ENCODE measurements at places on chromosomes 13 and 19.

- DNase-seq = no peak
Measured at GRCh38 chr19:56547535-56547934, 8.8 kb downstream of the ZFP28 start.

DNA sequence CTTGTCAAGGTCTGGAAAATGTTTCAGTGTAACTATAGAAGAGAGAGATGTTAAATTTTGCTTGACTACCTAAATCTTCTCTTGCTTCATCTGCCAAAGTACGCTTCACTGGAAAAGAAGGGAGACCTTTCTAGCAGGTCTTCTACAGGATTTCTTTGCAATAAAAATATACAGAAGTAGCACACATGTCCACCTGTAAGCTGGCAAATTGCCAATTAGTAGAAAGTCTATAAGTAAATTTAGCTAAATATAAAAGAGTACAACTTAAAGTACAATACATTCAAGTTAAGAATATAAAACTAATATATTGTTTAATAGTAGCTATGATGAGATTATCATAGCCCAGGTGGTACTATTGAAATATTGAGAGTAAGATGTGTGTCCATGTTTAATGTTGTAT, 128.5 kb upstream of the EDNRB start:
- DNase-seq = no peak

DNA sequence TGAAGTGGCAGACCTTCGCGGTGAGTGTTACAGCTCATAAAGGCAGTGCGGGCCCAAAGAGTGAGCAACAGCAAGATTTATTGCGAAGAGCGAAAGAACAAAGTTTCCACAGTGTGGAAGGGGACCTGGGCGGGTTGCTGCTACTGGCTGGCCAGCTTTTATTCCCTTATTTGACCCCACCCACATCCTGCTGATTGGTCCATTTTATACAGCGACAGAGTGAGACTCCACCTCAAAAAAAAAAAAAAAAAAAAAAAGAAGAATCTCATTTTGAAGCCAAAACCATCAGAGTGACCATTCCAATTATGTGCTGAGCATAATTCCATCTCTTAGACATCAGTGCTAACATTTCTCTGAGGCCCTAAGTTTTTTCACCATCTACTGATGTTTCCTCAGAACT, 1.9 kb upstream of the ZNF552 start:
- DNase-seq = peak; percentile 73

- no peak for DNase-seq
Measured at GRCh38 chr13:24893863-24894262, 129.9 kb downstream of the RNF17 start.

DNA sequence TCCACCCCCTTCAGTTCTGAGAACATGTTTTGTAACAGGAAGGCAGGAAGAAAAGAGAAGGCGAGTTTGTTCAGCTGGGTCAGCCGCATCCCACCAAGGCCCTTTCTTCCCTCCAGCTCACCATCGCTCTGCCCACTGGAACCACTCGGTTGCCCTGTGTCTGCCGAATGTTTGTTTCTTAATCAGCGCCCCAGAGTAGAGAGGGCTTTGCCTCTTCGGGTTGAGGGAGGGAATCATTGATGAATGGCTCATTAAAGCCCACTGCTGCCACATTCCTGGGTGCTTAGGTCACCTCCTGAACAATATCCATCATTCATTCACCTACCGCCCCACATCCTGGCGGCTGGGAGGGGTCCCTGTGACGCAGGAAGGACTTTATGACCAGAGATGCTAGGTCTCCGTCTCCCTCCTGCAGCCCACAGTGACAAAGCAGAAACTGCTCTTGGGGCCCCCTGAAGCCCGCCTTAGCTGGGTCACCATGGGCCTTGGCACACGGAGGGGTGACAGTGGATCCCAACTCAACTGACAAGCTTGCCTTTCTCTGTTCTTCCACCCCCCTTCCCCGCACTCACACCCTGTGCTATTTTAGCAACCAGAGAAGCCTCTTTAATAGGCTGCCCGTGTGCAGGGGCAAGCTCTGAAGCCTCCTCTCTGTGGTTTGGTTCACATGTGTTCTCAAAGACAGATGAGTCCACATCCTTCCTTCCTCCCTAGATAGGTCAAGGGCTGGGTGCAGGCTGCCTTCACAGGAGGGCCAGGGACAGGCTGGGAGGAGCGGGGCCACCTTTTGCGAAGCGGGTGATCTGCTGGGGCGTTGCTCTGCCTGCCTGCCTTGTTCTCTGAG, 46.2 kb downstream of the ACTN4 start:
- DNase-seq = no peak

DNA sequence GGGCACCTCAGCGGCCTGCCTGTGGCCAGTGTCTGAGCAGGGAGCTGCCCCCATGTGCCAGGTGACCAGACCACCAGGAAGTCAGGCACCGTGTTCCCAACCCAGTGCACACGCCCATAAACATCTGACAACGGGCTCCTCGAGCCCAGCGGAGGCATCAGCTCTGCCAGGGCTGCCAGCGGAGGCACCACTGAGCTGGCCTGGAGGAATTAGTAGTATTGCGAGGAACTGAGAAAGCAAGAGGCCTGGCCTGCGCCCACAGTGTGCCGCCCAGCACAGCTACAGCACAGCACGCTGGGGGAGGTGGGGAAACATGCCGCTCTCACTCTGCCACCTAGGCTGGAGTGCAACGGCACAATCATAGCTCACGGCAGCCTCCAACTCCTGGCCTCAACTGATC, 44.6 kb downstream of the ANKRD27 start:
- DNase-seq = no peak

- no peak for DNase-seq
Measured at GRCh38 chr19:43620061-43621001, 902 bp upstream of the ZNF428 start.

- DNase-seq = no peak
Measured at GRCh38 chr19:28929006-28929405, 283.9 kb downstream of the UQCRFS1 start.

- no peak for DNase-seq
Measured at GRCh38 chr19:6654347-6655310, 15.3 kb downstream of the TNFSF14 start.

DNA sequence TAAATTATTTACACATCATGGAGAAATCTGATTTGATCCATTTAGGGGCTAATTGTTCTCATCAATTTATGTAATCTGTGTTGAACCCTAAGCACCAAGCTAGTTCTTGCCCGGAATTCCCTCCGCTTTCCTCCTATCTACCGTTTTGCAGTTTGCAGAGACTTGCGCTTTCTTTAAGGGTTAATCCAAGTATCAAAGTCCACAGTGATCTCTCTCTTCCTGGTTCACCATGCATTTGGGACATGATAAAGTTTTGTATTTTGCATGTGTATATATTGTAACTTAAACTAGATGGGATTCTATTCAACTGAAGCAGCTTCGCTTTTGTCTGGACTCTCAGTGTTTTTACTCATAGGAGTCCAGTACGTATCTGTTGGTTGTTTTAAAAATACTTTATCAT, 13.8 kb upstream of the KLF5 start:
- no peak for DNase-seq

GRCh38 chr19:14004619-14005348, 1.3 kb downstream of the RFX1 start:
- peak; percentile 75 for DNase-seq

GRCh38 chr13:23770428-23770827, 118.8 kb downstream of the MIPEP start:
- DNase-seq = no peak

DNA sequence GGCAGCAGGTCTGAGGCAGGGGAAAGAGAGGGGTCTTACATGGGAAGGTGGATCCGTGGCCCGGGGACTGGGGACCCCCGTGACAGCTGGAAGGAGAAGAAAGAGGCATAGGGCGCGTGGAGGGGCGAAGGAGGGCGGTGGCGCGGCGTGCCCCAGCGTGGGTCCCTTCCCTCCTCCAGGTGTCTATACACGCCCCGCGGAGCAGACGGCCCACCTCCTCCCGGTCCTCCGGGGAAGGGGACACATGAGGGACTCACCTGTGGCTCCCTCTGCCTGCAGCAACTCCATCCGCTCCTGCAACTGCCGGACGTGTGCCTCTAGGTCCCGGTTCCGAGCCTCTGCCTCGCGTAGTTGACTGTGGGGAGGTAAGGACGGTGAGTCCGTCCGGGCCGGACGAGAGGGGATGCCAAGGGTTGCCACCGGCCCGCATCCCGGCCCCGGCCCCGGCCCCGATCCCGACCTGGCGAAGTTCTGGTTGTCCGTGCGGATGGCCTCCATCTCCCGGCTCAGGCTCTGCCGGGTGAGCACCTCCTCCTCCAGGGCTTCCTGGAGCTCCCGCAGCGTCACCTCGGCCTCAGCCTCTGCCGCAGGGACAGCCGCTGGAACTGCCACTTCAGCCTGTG, 2.4 kb upstream of the SIX5 start:
- no peak for DNase-seq

DNA sequence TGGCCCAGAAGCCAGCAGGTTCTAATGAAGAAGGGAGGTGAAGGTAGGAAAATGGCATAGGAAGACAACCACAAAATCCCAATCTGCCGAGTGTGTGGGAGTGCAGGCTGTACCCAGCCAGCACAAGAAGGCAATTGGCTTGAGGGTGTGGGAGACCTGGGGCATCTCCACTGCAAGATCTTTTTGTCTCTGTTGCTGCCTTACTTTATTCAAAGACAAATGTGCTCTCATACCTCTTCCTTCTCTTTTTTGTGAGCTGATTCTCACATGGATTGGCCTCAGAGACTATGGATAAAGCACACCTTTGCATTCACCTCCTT, 183.6 kb downstream of the ZNF536 start:
- DNase-seq = no peak

DNA sequence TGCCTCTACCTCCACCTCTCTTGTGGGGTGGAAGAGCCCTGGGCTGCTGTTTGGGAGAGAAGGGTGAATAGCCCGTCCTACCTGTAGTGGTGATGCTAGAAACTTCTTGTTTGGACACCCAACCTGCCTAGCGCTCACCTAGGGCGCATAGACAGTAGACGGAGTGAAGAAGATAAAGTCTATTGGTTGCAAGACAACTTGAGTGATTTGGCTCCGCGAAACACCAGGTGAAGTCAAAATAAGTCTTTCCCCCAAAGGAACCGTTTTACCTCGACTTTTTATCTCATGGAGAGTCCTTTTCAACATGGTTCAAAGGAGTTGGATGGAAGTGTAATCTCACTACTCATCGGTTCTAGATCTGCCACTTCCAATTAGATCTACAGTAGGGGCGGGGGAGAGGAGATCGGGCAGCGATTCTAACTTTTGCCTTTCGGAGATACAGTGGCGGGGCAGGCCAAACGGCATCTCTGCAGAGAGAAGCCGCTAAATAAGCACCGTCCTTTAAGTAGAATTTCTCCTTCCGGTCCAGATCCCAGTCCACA, 694 bp upstream of the ZIC5 start:
- DNase-seq = no peak

DNA sequence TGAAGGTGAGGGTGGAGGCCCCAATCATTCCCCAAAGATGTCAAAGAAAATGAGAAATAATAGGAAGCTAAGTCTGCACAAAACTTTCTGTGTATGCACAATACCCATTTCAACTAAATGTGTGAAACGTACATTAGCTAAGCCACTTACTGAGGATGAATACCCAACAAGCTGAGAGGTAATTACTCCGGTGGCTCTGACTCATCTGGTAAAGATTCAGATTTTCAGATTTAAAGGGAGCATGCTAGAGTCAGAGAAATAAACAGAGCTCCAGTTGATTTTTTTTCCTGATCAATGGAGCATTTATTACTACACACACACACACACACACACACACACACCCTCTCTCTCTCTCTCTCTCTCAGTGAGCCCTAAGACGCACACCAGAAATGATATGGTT, 194.8 kb upstream of the ARGLU1 start:
- no peak for DNase-seq

DNA sequence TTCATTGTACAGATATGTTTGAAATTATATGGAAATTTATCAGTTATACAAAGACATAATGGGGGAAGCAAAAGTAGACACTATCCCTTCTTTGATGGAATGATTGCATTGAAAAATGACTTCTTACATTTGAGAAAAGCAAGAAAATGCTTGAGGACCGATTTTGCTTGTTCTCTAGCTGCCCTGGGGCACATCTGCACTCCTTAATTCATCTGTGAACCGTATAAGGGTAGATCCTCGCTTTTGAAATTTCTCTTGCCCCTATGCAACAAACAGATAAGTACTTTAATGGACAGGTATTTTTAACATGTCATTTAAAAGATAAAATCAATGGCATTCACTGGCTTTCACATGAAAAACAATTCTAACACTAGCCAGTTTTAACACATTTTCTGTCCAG, 13.5 kb upstream of the MLNR start:
- DNase-seq = no peak

GRCh38 chr13:46556418-46556779, 3.4 kb downstream of the LRCH1 start:
- DNase-seq = no peak

DNA sequence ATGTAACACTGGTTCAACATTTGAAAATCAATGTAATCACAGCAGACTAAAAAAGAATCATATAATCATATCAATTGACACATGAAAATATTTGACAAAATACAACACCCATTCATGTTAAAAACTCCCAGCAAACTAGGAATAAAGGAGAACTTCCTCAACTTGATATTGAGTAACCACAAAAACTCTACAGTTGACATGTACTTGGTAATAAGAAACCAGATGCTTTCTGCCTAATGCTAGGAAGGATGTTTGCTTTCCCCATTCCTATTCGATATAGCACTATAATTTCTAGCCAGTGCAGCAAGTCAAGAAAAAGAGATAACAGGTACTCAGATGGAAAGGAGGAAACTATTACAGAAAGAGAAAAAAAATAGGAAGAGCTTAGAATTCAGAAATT, 26.9 kb downstream of the UFM1 start:
- no peak for DNase-seq

GRCh38 chr13:71214821-71215220, 652.2 kb downstream of the DACH1 start:
- no peak for DNase-seq

DNA sequence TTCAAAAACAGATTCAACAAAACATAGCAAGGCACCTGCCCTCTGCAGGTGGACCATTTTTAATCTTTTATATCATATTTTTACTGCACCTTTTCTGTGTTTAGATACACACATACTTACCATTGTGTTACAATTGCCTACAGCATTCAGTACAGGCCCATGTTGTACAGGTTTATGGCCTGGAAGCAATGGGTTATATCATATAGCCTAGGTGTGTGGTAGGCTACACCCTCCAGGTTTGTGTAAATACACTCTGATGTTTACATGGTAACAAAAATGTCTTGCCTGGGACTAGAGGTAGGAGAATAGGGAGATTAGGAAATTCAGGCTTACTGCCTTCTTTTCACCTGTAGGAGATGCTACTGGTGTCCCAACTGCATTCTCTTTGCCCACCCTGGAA, 8.2 kb upstream of the UBAC2 start:
- no peak for DNase-seq
